ENCODE measurements at places on chromosomes 3 and 15. TPM values are rescaled to one million over a fixed set of nuclear protein-coding genes. Genes with fewer than 3 reads are reported as not detected.

Gene PLS1
- total RNA-seq, result 0.13 TPM

Gene STRC
- under 0.01 TPM for total RNA-seq

Gene FBN1
- total RNA-seq, result 1,478 TPM

Gene MRPL3
- 128 TPM for total RNA-seq

Gene RBMS3
- 40.0 TPM for total RNA-seq

Gene C2CD4A
- total RNA-seq, result not detected

Gene SOX14
- not detected for total RNA-seq

Gene CCDC13
- 1.3 TPM for total RNA-seq

DNA sequence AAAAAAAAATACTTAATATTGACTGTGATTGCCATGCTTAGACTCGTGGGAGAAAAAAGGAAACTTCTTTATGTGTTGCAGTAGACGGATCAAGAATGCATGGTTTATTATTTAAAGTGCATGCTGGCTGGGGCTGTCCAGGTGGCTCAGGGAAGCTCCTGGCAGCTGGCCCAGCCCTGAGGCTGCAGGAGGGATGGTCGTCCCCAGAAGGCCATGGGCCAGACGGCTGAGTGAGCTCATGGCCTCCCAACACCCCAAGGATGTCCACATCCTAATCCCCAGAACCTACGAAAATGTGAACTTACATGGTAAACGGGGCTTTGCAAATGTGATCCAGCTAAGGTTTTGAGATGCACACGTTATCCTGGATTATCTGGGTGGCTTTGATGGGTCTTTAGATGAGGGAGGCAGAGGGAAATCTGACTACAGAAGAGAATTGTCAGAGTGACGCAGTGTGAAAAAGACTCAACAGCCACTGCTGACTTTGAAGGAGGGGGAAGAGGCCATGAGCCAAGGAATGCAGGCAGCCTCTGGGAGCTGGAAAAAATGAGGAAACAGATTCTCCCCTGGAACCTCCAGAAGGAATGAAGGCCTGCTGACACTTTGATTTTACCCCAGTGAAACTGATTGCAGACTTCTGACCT lies 29.8 kb downstream of the ADAMTS17 start:
- H3K4me1 ChIP-seq, result no peaks in the 10 kb centered on the region
- no peaks in the 10 kb centered on the region for H3K36me3 ChIP-seq
- H3K27me3 ChIP-seq, result no peaks in the 10 kb centered on the region

DNA sequence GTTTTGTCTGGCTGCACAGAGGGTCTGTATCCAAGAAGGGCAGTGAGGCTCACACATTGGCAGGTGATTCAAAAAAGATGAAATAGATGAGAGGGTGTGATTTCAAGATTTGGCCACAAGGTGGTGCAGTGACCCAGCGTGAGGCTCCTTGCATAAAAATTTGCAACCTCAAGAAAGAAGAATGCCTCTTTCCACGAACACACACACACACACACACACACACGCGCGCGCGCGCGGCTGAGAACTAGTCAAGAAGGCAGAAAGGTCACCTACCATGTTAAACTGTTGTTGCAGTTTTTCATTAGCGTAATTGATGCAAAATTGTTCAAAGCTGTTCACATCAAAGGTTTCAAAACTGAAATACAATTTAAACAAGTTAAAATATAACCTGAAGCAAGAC lies 39.2 kb downstream of the MYO5C start:
- peak; percentile 78 for DNase-seq
- H3K36me3 ChIP-seq, result no peaks in the 10 kb centered on the region
- no peaks in the 10 kb centered on the region for H3K27me3 ChIP-seq
- H3K27ac ChIP-seq, result no peak overlapping the region

DNA sequence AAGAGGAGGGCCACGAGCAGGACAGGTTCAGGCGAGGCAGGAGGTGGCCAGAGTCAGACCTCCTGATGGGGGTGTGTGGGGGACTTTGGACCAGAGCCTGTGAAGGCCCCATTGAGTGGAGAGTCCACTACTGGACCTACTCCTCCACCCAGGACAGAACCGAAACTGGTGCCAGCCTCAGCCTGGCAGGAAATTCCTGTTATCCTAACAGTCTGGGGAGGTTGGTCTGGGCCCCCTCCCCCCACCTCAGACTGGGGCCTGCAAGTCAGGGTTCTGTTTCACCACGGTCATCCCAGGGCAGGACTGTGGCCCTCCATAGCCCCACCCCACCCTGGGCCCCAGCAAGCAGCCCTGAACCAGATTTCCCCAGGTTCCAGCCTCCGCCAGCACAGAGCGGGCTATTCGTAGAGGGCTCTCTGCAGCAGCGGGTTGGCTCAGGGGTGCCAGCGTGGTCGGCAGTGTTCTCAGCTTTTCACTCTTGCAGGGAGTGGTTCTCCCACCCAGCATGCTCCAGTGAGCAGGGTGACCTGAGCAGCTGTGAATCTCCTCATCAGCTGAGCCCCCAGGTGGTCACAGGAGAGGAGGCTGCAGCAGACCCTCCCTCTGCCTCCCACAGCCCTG lies 217.3 kb downstream of the TBC1D2B start:
- H3K27ac ChIP-seq, result no peak overlapping the region
- DNase-seq, result no peak
- H3K36me3 ChIP-seq, result no peaks in the 10 kb centered on the region

- H3K27me3 ChIP-seq, result no peaks in the 10 kb centered on the region
- H3K27ac ChIP-seq, result peak overlapping the region; percentile 47
- peak; percentile 63 for DNase-seq
- H3K4me3 ChIP-seq, result peak overlapping the region; percentile 31
- H3K4me1 ChIP-seq, result peaks cover 12% of the 10 kb centered on the region
Measured at GRCh38 chr15:73190189-73190601, 137.9 kb downstream of the NEO1 start.

DNA sequence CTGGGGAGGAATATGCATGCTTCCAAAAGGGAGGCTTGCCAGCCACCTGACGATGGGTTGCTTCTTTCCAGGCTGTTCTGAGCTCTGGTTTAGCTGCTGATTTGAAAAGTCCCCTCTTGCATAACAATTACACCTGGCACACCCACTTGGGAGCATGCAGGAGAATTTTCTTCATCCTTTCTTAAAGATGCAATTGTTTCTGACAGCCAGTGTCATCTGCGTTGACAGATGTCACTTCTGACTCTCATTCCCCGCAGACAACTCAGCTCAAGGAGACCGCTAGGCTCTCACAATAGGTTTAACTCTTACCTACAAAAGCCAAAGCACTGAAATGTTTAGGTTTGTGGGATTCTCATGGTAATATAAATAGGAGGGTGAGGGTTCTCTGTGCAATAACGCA lies 185.6 kb upstream of the SYNPR start:
- H3K4me3 ChIP-seq, result no peak overlapping the region
- no peaks in the 10 kb centered on the region for H3K4me1 ChIP-seq
- DNase-seq, result no peak
- H3K27ac ChIP-seq, result no peak overlapping the region

- peak overlapping the region; percentile 76 for H3K27ac ChIP-seq
- no peaks in the 10 kb centered on the region for H3K27me3 ChIP-seq
- peak; percentile 68 for DNase-seq
- peaks cover 65% of the 10 kb centered on the region for H3K4me1 ChIP-seq
- no peak overlapping the region for H3K4me3 ChIP-seq
- no peaks in the 10 kb centered on the region for H3K36me3 ChIP-seq
Measured at GRCh38 chr15:85406916-85407315, 26.5 kb downstream of the AKAP13 start.

DNA sequence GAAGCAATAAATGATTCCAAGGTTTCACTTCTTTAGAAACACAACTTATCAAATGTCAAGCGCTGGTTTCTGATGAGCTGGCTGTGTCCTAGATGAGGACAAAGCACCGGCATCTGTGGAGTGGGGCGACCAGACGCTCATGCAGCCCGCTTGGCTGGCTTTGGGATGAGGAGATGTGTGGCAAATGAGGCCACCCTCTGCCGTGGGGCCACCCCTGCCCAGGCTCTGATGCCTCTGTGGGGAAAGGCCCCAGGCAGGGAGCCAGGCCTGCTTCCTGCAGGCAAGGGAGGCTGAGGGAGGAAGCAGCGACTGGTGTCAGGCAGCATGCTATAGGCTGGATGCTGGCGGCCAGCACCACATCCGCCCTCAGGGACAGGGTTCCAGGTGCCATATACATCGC lies 102.9 kb downstream of the HERC2 start:
- H3K27ac ChIP-seq, result no peak overlapping the region
- no peaks in the 10 kb centered on the region for H3K27me3 ChIP-seq
- H3K4me1 ChIP-seq, result no peaks in the 10 kb centered on the region
- H3K36me3 ChIP-seq, result peaks cover 8% of the 10 kb centered on the region
- DNase-seq, result no peak

- no peak overlapping the region for H3K4me3 ChIP-seq
- DNase-seq, result peak; percentile 73
- H3K27me3 ChIP-seq, result no peaks in the 10 kb centered on the region
- no peaks in the 10 kb centered on the region for H3K4me1 ChIP-seq
- no peaks in the 10 kb centered on the region for H3K36me3 ChIP-seq
- no peak overlapping the region for H3K27ac ChIP-seq
Measured at GRCh38 chr15:68210821-68211655, 5.9 kb upstream of the CALML4 start.

DNA sequence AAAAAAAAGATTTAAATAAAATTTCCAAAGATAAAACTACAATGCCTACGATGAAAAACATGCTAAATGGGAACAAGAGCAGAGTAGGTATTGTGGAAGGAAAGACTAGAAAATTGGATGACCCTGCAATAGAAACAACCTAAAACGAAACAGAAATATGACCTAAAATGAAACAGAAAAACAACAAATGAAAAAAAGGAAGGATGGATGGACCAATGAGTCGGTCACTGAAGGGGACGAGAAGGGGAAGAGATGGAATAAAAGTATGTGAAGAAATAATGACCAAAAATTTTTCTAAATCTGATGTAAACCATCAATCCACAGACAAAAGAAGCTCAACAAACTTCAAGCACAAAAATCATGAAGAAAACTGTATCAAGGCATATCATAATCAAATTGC lies 44.8 kb downstream of the TBC1D2B start:
- no peak overlapping the region for H3K27ac ChIP-seq
- H3K4me1 ChIP-seq, result no peaks in the 10 kb centered on the region
- H3K36me3 ChIP-seq, result peaks cover 13% of the 10 kb centered on the region

DNA sequence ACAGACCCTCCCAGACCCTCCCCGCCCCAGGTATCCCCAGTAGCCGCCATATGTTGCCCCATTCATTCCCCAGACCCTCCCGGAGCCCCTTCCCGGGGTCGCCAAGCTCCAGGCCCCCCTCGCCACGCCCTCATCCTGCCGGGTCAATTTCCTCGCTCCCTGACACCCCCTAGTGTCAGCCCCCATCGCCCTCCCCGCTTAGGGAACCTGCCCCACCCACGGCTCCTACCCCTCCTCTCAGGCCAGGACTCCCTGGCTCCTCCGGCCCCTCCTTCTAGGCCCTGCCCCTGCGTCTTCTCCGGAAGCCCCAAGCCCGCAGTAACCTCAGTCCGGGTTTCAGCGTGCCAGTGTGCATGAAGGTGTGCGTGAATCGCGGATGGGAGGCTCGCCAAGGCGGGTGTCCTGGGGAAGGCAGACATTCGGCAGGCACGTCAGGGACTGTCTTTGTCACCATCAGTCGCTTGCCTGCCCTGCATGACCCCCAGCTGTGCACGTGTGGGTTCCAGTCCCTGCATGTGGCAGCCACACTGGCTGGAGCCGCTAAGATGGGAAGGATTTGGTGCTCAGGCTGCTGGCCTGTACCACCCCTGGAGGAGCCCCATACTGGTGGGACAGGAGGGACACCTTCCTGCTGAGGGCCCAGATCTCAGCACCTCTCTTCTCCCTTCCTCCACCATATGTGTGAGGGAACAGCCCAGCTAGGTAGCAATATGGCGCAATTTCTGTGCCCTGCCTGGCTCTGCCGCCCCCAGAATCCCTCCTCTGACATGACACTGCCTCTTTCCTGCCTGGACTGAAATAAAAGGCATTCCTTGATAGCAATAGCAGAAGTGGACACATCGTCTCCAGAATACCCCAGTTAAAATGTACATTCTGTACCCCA lies 693 bp downstream of the DISP2 start:
- no peak overlapping the region for H3K27ac ChIP-seq
- DNase-seq, result no peak
- H3K36me3 ChIP-seq, result no peaks in the 10 kb centered on the region
- H3K4me3 ChIP-seq, result peak overlapping the region; percentile 77
- peaks cover 4% of the 10 kb centered on the region for H3K27me3 ChIP-seq

DNA sequence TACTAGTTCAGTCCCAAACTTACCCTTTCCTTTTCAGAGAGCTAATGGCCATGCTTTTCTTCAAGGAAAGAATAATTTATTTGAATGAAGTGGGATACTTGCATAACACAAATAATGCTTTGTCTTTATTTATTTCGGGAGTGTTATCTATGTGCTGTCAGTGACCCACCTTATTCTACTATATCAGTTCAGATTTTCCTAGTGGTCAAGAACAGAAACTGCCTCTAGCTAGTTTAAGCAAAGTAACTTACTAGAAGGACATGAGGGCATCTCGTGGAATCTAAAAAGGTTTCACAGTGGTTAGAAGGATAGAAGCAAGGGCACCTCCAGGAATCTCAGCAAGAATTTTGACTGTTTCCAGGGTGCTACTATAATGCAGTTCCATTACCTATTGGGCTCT lies 3.8 kb upstream of the TIMMDC1 start:
- no peak overlapping the region for H3K4me3 ChIP-seq
- H3K27me3 ChIP-seq, result no peaks in the 10 kb centered on the region

GRCh38 chr15:51558411-51558810 lies 64.2 kb downstream of the DMXL2 start:
- no peaks in the 10 kb centered on the region for H3K27me3 ChIP-seq
- no peak overlapping the region for H3K27ac ChIP-seq
- no peaks in the 10 kb centered on the region for H3K36me3 ChIP-seq

DNA sequence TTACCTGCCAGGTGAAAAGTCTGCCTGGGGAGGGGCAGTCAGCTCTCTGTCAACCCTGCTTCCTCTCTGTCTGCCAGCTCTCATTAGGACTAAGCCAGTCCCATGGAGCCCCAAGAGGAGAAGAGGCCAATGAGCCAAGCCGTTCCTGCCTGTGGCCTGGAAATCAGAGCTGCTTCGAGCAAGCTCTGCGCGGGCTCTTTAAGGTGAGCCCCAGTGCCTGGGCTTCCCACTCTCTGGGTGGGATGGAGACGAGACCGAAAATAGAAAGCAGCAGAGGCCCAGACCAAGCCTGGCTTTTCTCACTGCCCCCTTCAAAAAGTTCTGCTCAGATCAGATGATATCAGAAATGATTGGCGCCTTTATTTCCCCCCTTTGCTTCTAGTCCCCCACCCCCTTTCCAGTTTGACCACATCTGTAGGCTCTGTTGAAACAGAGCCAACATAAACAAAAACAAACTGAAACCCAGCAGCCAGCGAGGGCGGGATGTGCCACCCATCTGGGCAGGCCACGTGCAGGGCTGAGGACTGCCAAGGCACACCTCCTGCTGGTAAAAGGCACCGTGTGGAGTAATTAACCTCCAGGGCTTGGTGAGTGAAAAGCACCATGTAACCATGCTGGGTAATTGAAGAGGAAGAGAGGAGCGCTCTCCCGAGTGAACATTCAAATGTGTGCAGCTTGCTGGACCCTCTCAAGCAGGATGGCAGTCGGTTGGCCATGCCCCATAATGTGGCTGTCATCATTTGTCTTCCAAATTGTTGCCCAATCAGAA lies 471.0 kb upstream of the PROK2 start:
- H3K4me3 ChIP-seq, result no peak overlapping the region
- H3K27me3 ChIP-seq, result peaks cover 1% of the 10 kb centered on the region
- 0 out of 2 replicates have a peak, but pooled peaks cover 10% of the 10 kb centered on the region for H3K4me1 ChIP-seq
- H3K36me3 ChIP-seq, result no peaks in the 10 kb centered on the region
- DNase-seq, result no peak
- H3K27ac ChIP-seq, result no peak overlapping the region

- no peak overlapping the region for H3K4me3 ChIP-seq
- H3K27ac ChIP-seq, result no peak overlapping the region
- H3K4me1 ChIP-seq, result no peaks in the 10 kb centered on the region
- H3K36me3 ChIP-seq, result no peaks in the 10 kb centered on the region
- H3K27me3 ChIP-seq, result no peaks in the 10 kb centered on the region
Measured at GRCh38 chr3:18307529-18307928, 117.6 kb downstream of the SATB1 start.

All from GM23248 (cell line).